Upper lobe of right lung (tissue), 1 donor: ENCODE measurements at places on chromosomes 1 and 21. TPM values are rescaled to one million over a fixed set of nuclear protein-coding genes. Genes with fewer than 3 reads are reported as not detected.
A peak's percentile ranks its signal among the peaks of the same experiment; 100 is the strongest.

DNA sequence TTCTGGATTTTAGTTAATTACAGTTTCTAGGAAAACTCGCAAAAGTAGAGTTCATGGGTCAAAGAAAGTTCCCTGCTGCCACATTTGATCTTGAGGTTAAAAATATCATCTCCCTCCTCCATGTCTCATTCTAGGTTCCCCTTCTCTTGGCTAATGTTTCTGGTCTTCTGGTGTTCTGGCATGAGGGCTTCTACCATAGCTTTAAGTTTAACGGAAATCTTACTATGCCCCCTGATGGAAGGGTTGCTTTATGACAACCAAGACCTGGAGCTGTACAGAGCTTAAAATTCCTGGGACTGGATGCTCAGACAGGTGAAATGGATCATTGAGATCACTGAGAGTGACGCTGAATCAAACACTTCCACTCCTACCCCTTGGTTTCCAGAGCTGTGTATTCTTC, 1881.7 kb downstream of the MRPL39 start:
- no peak for DNase-seq

The CLCA4 gene
- total RNA-seq: not detected

DNA sequence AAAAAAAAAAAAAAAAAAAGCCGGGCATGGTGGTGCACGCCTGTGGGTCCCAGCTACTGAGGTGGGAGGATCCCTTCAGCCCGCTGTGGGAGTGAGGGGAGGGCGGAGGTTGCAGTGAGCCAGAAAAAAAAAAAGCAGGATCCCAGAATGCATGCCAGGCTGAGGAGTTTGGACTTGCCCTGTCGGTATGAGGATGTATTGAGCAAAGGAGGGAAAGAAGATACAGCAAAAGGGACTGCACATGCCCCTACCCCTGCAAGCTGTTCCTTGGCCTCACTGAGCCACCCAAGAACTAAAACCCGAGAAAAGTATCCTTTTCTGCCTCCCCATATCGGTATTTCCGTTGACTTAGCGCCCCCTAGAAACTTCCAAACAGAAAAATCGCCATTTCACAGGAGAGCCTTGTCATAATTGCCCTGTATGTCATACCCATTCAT, 1.3 kb upstream of the GPATCH4 start:
- peak; percentile 5 for DNase-seq

- DNase-seq: no peak
Measured at GRCh38 chr1:89262643-89263042, 10.0 kb downstream of the GBP5 start.

The LORICRIN gene
- total RNA-seq: not detected

DNA sequence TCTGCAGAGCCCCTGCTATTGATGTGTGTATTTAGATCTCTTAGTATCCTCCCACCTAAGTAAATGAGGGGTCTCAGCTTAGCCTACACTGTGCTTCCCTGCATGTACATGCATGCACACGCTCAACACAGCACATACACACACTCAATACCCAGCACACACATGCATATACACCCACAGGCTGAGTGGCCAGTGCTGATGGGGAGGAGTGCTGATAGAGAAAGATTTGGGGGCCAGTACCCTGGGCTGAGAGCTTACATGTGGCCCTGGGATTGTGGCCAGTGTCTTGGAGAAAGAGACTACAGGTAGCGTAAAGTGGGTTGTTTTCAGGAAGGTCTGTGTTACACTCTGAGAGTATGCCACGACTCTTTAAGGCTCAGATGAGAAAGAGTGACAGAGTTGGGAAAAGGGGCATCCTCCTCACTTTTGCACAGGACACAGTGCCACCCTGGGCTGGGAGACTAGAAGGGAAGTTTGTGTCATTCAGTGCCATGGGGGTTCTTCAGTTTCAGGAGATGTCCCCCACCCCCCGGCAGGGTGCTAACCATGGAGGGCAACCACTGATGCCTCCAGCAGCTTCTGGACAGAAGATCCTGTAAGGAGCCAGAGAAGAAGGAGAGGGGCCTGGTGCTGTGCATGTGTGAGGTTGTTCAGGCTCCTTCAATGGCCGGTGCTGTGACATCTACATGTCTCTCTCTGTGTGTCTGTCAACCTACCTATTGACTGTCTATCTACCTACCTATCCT, 166.8 kb downstream of the RHOU start:
- no peak for DNase-seq

DNA sequence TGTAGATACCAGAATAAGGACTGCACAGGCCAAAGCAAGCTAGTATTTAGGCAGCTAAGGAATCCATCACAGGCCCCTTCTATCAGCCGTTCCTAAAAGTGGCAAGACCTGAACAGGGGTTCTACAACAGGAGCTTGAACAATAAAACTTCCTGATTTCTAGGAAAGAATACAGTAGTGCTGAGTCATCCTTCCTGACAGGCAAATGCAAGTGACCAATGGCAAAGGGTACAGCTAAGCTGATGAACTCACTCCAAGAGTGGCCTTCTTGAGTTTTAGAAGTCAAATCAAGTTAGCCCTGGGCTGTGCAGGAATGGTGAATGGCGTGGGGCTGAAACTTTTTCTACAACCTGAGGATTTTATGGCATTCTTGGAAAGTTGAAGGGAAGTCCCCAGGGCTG, 112.9 kb downstream of the GREM2 start:
- no peak for DNase-seq
